ENCODE measurements at places on chromosomes 4 and X. TPM values are rescaled to one million over a fixed set of nuclear protein-coding genes. Genes with fewer than 3 reads are reported as not detected.

- H3K27me3 ChIP-seq = no peaks in the 10 kb centered on the region
- no peak overlapping the region for H3K27ac ChIP-seq
- peak; percentile 64 for DNase-seq
- peaks cover 47% of the 10 kb centered on the region for H3K36me3 ChIP-seq
- no peaks in the 10 kb centered on the region for H3K4me1 ChIP-seq
These were observed 53.0 kb downstream of the DCUN1D4 start for GRCh38 chr4:51895816-51896408.

DNA sequence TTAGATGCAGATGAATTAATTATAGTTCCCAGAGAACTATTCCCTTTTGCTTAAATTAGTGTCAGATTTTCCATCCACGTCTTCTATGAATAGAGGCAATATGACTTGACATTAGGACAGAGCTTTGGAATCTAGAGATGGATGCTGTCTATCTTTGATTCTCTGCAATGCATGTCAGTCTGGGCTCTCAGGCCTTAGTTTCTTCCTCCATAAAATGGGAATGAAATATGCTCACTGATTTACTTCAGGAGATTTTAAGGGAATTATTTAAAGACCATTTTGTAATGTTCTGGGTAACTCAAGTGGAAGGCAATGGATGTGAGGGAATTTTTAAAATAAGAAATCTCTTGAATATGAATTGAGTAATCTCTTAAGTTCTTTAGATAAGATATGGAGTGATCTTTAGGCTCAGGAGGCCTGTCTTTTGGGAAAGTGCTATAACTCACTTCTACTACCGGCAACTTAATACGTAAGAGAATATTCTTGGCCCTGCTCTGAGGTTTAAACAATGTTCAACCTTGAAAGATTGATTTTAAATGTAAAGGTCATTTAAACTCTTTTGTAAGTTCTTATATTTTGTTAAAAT, 29.0 kb downstream of the MGST2 start:
- no peak overlapping the region for H3K27ac ChIP-seq
- H3K4me1 ChIP-seq = no peaks in the 10 kb centered on the region
- no peak overlapping the region for H3K4me3 ChIP-seq
- H3K27me3 ChIP-seq = no peaks in the 10 kb centered on the region
- no peak for DNase-seq
- H3K36me3 ChIP-seq = peaks cover 12% of the 10 kb centered on the region

The TEX13C gene
- polyA plus RNA-seq = 0.13 TPM

DNA sequence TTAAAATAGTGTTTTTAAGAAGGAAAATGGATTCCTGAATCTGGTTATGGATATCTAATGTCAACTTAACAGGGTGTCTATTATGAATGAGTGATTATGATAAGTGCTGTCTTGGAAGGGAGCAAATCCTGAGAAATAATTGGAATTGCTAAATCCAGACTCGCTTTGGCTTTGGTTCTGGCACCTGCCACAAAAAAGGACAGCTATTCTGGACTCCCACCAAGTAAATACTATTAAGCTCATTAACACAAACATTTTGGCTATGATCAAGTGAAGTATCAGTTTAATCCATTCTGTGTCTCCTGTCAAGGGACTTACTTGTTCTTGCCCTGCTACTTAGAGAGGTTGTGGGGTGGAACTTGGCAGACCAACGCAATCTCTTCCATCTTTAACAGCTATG, 403.7 kb downstream of the CENPC start:
- H3K36me3 ChIP-seq = no peaks in the 10 kb centered on the region
- H3K4me3 ChIP-seq = no peak overlapping the region
- H3K4me1 ChIP-seq = no peaks in the 10 kb centered on the region
- H3K27ac ChIP-seq = no peak overlapping the region
- no peak for DNase-seq
- H3K27me3 ChIP-seq = no peaks in the 10 kb centered on the region

DNA sequence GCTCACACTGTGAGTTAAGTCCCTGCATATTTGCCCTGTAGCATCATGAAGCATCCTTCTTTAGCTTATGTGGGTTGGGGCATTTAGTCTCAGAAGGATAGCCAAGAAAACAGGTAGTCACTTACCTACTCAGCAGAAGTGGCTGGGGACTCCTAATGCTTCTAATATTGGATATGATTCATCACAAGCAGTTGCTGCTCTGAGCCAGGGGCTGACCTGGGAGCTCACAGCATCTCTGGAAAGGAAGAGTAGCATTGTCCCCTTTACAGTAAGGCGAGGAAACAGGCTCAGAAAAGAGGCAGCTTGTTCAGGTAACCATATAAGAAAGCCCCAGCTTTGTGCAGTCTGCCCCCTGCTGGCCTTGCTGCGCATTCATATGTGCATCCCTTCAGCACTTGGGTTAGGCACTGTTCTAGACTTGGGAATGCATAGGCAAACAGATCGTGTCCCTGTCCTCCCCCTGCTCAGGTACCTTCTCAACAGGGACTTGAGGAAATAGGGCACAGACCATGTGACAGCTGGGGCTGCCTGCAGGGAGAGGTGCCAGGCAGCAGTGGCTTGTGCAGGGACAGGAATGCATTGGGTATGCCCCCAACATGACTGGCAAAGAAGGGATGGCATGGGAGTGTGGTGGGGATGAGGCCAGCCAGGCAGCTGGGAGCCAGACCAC, 35.7 kb upstream of the TBC1D14 start:
- H3K27me3 ChIP-seq = no peaks in the 10 kb centered on the region
- no peak overlapping the region for H3K4me3 ChIP-seq
- H3K4me1 ChIP-seq = no peaks in the 10 kb centered on the region
- DNase-seq = peak; percentile 63
- peaks cover 16% of the 10 kb centered on the region for H3K36me3 ChIP-seq
- no peak overlapping the region for H3K27ac ChIP-seq

Data from SK-N-SH (cell line).